Stimulated activated CD4-positive, alpha-beta T cell treated with anti-CD3 and anti-CD28 coated beads, Interleukin-15, amount 100 ng/mL, for 48 hours (primary cell): ENCODE measurements at places on chromosomes 1 and 21.

GRCh38 chr1:92259350-92259749, 39.4 kb downstream of the GLMN start:
- no peak for DNase-seq

DNA sequence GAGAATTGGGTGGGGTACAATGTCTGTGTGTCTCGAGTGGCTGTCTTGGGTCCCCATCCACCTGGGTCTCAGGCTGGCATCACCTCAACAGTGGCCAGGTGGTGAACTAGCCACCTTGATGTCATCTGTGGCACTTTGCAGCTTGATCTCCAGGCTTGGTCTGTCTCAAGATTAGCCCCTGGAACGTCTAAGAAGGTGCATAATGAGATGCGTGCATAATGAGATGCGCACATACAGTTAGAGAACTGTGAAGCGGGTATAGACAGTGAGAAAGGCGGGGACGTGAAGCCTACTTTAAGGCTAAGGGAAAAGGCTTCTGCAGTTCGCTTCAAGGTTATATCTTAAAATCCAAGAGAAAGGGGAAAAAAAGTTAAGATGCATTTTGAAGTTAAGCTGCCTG, 98.7 kb downstream of the WDR4 start:
- DNase-seq = no peak

- DNase-seq = no peak
These were observed 251.4 kb downstream of the MATN1 start for GRCh38 chr1:30472009-30472408.

DNA sequence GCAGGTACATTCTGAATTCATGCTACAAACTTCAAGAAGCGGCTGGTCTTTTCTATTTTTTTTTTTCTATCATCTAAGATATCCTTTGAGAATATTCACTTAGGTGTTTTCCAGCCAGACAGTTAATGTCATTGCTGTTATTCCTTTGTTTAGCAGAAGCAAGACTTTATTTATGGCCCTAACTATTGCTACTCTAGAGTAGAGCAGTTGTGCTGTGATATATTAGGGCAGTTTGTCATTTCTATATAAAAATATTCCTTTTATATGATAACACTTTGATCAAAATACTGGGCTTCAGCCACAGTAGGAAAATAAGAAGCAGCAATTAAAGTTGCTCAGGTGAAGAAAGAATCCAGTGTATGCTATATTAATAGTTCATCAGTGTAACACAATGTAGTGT, 959.3 kb downstream of the NCAM2 start:
- DNase-seq = no peak

DNA sequence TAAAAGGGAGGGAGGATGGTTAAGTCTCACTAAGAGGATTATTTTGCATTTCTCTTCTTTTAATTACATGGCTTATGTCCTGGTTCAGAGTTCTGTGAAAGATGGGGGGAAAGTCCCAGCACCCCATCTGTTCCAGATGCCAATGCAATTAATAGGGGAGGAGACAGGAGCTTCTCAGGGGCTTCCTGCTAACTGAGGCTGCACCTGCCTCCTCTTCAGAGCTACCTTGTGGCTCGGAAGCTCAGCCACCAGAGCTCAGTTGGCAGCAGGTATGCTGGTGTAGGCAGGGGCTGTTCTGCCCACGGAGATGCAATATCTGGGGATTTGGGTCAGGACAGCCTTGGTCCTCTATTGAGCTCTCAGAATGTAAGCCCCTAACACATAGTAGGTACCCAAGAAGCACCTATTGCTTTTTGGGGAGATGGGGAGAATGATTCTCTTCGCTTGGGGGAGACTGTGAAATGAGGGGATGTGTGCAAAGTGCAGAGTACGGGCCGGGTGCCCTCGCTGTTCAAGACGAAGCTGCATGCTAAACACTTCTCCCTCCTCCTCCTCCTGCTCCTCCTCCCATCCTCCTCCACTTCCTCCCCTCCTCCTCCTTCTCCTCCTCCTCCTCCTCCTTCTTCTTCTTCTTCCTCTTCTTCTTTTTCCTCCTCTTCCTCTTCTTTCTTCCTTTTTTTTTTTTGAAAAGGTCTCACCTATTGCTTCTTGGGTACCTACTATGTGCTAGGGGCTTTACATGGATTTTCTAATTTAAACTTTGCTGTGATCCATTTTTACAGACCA, 279.0 kb downstream of the PTPRU start:
- DNase-seq = no peak

GRCh38 chr1:56436912-56437417, 142.4 kb downstream of the PLPP3 start:
- no peak for DNase-seq

GRCh38 chr1:226309398-226310244, 657 bp upstream of the LIN9 start:
- DNase-seq = peak; percentile 13

DNA sequence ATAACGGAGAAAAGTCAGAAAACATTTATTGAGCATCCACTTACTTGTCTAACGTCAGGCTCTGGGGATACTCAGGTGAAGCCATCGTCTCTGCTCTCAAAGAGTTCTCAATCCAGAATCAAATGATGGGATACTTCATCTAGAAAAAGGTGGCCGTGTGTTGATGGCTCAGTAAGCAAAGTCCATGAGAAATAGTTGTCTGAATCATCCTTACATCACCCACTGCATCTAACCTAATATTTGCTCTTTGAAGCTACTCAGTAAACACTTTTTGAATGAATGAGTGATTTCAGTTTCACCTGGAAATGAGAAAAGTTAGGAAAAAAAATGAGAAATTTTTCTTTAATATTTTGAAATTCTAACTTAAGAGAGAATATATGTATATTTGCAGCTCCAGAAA, 155.3 kb upstream of the PKN2 start:
- no peak for DNase-seq

DNA sequence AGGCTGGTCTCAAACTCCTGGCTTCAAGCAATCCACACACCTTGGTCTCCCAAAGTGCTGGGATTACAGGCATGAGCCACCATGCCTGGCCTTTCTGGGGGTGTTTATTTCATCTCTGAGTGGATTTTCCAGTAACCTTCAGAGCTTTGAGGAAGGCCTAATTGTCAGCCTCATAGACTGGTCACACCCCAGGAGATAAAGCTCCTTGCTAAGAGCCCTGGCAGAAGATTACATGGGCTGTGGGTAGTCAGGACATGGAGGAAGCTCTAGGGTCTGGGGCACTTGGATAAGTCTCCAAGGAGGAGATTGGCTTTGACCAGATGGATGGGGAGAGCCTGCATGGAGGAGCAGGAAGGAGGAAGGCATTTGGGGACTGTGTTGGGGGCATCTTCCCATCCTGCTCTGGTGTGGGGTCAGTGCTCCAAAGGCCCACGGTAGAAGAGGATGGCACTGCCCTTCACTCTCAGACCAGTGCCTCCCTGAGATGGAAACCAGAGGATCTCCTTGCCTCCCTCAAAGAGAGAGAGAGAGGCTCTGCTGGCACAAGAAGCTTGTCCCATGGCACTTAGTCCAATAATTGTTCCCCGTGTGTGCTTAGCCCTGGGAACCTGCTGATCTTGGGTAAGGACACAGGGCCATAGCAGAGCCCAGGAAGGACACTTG, 14.7 kb upstream of the GSTM4 start:
- no peak for DNase-seq

DNA sequence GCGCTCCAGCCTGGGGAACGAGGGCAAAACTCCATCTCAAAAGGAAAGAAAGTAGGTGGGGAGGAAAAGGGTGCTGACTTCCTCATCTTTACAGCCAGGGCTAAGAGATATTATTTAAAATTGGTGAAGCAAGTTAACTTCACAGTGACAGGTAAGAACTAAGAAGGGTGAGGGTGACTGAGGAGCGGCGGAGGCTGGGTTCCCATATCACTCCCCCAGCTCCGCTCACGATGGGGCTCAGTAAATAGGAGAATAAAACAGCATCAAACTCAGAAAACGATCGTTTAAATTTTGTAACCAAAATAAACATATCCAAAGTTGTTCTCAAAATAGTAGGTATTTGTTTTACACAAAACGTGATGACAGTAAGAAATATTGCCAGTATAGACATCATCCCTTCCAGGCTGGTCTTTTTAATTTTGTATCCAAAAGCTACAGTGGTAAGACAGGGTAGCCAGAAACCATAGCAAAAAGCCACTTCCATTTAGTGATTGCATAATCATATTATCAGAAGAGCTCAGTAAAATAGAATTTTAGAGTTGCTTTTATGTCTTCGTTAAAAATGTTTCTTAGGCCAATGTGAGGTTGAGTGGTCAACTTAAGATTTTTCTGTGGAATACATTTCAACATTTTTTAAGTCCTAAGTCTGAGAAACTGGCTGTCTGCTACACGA, 26.2 kb upstream of the ADARB1 start:
- DNase-seq = no peak

GRCh38 chr1:31373056-31373896, at the start of gene FABP3:
TSS of gene FABP3 (minus strand) at chr1:31373076. CDS start at chr1:31373014, 62 bp downstream.
- no peak for DNase-seq

DNA sequence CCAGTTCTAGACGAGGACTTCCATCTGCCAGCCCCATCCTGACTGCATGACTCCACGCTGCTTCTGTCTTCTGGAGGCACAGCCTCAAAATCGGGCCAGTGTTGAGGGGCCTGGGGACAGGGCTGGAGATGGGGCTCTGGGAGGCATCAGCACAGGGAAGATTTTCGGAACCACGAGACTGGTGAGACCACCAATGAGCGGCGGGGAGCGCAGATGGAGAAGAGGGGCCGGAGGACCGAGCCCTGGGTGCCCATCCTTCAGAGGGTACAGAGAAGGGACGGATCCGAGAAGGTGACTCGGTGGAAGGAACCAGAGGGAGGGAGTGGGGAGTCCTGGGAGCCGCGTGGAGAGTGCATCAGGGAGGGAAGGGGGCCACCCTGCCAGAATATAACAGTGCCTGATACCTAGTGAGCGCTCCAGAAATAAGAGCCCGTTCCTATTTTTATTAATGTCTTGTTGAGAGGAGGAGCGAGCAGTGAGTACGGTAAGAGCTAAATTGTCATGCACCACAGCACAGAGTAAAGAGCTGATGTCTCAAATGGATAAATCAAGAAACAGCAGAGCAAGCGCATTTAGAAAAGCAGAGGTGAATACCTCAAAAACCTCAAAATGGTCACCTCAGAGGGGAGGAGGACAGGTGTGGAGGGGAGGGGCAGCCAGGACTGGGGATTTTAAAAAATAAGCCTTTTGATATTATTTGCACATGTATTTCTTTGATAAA, 26.2 kb upstream of the KIF26B start:
- no peak for DNase-seq

DNA sequence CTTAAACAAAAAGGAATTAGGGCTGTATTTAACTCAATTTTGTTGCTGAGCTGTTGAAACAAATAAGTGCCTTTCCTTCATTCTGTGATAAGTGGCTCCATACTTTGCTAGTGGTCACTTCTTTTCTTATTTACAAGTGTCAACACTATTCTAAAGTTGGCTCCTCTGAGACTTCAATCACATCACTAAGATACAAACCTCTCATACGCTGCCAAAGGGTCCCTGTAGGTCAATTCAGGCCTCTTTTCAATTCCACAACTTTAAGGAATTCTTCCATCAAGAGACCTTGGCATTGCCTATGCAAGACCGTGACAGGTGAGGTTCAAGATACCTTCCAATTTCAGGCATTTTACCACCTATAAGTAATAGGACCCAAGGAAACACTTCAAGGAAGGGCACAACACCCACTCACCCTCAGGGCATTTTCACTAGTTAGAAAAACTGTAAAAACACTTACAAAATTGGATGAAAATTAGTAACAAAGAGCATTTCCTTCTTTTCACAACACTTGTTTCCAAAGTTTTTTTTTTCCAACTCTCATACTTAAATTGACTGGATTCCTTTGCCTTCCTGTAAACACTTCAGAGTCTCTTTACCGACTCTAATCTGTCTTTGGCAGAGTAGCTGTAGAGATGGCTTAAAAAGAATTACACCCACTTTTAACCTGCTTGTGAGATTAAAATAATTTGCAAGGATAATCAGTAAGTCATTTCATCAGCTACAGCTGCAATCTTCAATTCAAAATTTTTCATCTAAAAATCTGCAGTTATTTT, 24.5 kb downstream of the SERBP1 start:
- no peak for DNase-seq

DNA sequence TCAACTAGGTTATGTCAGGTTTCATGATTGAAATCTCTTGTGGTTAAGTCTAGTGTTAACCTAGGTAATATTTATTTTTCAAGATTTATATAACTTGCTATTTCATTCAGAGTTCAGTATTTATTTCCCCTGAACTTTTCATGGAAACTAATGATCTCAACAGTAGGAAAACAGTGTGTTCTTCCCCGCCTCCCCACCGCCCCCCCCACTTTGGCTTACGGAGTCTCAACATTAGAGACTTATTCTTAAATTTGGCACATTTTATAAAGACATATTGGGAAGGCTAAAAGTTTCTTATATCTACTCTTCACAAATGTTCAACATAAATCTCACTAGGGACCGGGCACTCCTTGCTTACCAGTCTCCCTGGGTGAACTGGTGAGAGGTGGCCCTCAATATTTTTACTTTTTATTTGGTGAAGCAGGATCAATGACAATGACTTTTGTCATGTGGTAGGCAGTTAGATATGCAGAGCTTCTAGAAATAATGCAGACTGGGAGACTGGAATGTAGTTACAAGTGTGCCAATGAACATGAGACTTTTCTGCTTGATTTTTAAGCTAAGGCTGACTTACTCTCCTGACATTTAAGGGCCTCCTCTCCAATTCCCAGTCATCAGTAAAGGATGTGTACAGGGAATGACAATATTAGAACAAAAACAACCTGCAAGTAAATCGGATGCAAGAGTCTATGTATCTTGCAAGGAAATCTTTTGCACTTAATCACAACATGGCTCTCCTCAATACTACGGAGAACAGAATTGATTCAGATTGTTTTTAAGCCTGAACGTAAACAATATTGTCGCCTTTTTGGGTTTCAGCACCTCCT, 1.7 kb upstream of the MAN1A2 start:
- DNase-seq = no peak

GRCh38 chr1:147726168-147726567, 34.2 kb downstream of the GJA5 start:
- DNase-seq = no peak

GRCh38 chr1:152783095-152783494, 3.0 kb upstream of the LCE1E start:
- DNase-seq = no peak

DNA sequence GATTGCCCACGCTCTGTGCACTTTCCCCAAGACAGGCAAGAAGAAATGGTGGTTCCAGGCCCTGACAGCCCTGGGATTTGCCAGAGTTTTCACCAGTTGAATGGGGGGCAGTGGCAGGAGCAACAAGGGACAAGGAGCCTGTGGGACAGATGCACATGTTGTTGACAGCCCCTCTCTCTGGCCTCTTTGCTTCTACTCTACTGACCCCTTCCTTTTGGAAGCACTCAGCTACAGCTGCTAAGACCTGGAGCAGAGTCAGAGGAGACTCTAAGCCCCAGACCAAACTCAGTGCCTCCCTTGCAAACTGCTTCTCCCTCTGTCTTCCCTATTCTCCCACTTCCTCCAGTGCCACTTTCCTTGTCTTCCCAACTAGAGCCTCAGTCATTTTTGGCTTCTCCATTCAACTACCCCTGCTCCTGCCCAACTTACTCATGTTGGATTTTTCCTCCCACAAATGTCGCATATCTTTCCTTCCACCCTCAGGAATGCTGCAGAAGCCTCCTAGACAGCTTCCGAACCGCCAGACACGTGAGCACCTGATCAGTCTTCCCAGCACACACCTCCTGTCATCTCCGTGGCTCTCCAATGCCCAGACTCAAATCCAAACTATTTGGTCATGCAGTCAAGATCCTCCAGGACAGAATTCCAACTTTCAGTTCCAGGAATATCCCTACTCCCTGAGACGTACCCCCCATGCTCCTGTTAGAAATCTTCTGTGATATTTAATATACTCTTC, 9.1 kb downstream of the INKA2 start:
- no peak for DNase-seq

- no peak for DNase-seq
These were observed 93.1 kb upstream of the ETS2 start for GRCh38 chr21:38712664-38713063.
